T-helper 17 cell (primary cell): ENCODE measurements at places on chromosomes 11 and 22.

GRCh38 chr11:29773656-29774264, 243.1 kb downstream of the KCNA4 start:
- no peak for DNase-seq
- H3K4me3 ChIP-seq = no peak overlapping the region
- H3K27me3 ChIP-seq = no peaks in the 10 kb centered on the region
- no peak overlapping the region for H3K27ac ChIP-seq

- peaks cover 44% of the 10 kb centered on the region for H3K4me1 ChIP-seq
- peak overlapping the region; percentile 53 for H3K4me3 ChIP-seq
- H3K27ac ChIP-seq = peak overlapping the region; percentile 88
- H3K27me3 ChIP-seq = no peaks in the 10 kb centered on the region
- DNase-seq = no peak
These were observed 24.2 kb downstream of the MED15 start for GRCh38 chr22:20531404-20532201.

DNA sequence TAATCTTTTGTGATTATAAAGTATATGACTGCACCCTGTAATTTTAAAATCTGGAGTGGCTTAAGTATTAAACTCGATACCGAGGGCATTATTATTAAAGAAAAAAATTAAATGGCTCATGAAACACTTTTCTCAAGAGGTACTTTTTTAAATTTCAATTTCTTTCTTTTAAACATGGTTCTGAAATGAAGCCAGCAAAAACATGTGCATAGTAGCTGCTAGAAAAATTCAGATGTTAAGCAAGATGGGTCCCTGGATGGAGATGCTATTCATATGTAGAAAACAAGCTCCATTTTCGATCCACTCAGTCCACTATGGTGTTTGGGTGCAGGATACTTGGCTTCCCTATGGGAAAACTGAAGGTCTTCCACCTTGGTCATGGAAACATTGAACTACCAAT, 189.5 kb downstream of the PGR start:
- no peaks in the 10 kb centered on the region for H3K36me3 ChIP-seq
- no peak overlapping the region for H3K27ac ChIP-seq
- no peak for DNase-seq
- no peaks in the 10 kb centered on the region for H3K4me1 ChIP-seq
- no peak overlapping the region for H3K4me3 ChIP-seq

- H3K4me3 ChIP-seq = peak overlapping the region; percentile 49
- H3K27ac ChIP-seq = peak overlapping the region; percentile 94
- no peak for DNase-seq
- H3K4me1 ChIP-seq = peaks cover 21% of the 10 kb centered on the region
These were observed 11.7 kb downstream of the PHRF1 start for GRCh38 chr11:587978-588380.

DNA sequence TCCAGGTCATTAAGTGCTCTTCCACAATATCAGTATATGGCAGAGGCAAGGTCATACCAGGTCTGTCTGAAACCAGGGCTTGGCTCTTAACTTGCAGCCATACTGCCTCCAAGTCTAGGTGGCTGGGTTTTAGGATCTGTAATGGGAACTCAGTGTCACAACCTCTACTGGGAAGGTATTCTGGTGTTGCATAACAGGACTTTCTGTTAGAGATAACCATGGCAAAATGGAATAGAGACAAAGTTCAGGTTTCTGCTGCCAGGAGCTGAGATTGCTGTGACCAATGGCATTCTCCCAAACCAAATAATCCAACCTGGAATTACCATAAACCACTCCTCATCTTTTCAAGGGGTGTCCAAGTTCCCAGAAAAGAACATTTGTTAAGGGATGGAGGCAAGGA, 6.8 kb upstream of the SAA1 start:
- H3K27me3 ChIP-seq = peaks cover 13% of the 10 kb centered on the region
- H3K27ac ChIP-seq = no peak overlapping the region
- peaks cover 2% of the 10 kb centered on the region for H3K36me3 ChIP-seq
- H3K4me1 ChIP-seq = peaks cover 7% of the 10 kb centered on the region

GRCh38 chr11:19025481-19026406, 34.8 kb downstream of the MRGPRX2 start:
- no peaks in the 10 kb centered on the region for H3K4me1 ChIP-seq
- peaks cover 69% of the 10 kb centered on the region for H3K27me3 ChIP-seq
- no peak overlapping the region for H3K4me3 ChIP-seq
- H3K36me3 ChIP-seq = no peaks in the 10 kb centered on the region

DNA sequence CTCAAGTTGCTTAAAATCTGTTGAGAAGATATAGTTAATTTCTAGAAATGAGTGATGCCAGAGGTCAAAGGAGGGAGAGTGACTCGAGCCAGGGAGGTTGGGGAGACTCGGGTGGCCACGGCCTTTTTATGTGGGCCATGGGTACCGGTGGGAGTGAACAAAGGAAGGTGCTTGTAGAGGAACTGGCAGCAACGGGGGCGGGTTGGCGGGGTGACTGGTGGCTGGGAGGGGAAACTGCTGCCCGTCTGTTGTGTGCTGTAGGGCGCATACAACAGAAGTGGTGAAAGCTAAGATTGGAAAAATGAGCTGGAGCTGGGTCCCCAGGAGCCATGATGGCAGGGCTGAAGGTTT, 5.4 kb downstream of the DAGLA start:
- no peak overlapping the region for H3K27ac ChIP-seq
- H3K4me1 ChIP-seq = peaks cover 8% of the 10 kb centered on the region
- H3K4me3 ChIP-seq = no peak overlapping the region
- no peaks in the 10 kb centered on the region for H3K36me3 ChIP-seq
- DNase-seq = no peak

DNA sequence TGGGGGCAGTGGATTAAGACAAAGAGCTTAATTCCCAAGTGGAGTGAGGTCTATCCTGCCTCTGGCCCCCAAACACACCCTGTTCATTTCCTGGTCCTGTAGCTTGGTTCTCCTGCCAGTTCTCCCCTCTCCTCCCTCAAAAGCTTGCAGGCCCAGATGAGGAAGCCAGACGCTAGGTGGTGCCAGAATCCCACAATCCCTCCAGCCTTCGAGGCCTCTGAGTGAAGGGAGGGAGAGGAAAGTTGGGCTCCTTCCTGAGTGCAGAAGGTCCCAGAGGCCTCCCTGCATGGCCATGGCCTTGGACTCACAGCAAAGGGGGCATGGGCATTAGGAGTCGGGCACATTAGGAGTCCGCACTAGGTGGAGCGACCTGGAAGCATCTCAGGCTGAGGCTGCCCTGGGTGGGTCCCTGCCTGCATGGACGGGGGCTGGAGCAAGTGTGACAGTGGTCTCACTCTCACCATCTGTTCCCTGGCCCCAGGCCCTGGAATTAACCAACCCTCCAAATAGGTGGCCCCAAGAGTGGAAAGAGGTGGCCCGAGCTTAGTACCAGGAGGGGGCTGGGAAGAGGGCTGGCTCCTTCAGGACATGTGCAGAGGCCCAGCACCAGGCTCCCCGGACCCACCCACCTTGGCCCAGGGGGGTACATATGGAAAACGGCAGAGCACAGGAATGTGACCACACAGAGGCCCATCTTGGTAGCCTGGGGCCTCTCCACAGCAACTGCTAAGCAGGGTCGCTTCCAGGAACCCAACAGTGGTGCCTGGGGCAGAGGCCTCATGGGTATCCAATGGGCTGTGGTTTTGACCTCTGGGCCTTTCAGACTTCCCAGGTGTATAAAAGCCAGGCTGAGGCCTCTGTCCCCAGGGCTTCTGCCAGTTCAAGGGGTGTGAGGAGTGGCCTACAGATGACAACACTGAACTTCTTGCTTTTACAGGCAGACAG, 5.2 kb downstream of the FXYD2 start:
- H3K4me3 ChIP-seq = no peak overlapping the region
- no peaks in the 10 kb centered on the region for H3K27me3 ChIP-seq
- H3K4me1 ChIP-seq = peaks cover 43% of the 10 kb centered on the region

DNA sequence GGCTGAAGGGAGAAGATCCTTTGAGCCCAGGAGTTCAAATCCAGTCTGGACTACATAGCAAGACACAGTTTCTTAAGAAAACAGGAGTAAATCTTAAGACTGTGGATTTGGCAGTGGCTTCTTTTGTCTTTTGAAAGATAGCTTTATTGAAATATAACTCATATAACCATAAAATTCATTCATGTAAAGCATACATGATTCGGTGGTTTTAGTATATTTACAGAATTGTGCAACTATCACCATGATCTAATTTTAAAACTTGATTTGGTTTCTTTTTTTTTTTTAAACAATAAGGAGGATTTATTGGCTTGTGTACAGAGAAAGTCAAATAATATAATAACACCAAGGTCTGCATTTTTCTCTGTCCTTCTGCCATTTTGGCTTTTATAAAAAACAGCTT, 23.1 kb upstream of the PSMA1 start:
- no peaks in the 10 kb centered on the region for H3K36me3 ChIP-seq
- no peaks in the 10 kb centered on the region for H3K27me3 ChIP-seq
- no peak for DNase-seq
- no peak overlapping the region for H3K4me3 ChIP-seq
- no peak overlapping the region for H3K27ac ChIP-seq
- peaks cover 7% of the 10 kb centered on the region for H3K4me1 ChIP-seq

- no peak overlapping the region for H3K4me3 ChIP-seq
- DNase-seq = no peak
- H3K27ac ChIP-seq = no peak overlapping the region
These were observed 48.4 kb upstream of the EED start for GRCh38 chr11:86196085-86196696.
